Stimulated activated CD8-positive, alpha-beta memory T cell treated with anti-CD3 and anti-CD28 coated beads, Interleukin-2, amount 100 ng/mL, for 1 hour (primary cell): ENCODE measurements at places on chromosomes 2 and 18.

DNA sequence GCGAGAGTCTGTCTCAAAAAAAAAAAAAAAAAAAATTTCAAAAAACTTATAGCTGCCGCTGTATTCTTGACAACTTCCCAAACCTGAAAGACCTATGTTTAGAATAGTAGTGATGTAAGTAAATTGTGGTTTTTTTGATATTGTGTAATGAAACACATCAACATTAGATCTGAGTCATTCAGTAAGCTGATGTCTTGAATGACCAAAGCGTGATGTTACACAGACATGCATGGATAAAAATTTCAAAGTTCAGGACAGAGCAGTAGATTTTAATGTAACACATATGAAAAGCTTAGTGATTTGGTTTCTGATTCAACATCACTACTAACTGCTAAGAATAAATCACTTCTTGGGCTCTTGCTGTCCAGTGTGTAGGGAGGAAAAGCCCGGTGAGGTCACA is 69.3 kb upstream of the MEX3C start:
- DNase-seq = no peak

- no peak for DNase-seq
Measured at GRCh38 chr18:50189160-50189559, 5.8 kb downstream of the MYO5B start.

- DNase-seq = no peak
Measured at GRCh38 chr2:68594041-68594440, 49.3 kb upstream of the PROKR1 start.

- no peak for DNase-seq
Measured at GRCh38 chr18:3256693-3257626, 5.0 kb upstream of the MYL12B start.

- no peak for DNase-seq
Measured at GRCh38 chr2:218397820-218398436, 1.7 kb upstream of the CTDSP1 start.

DNA sequence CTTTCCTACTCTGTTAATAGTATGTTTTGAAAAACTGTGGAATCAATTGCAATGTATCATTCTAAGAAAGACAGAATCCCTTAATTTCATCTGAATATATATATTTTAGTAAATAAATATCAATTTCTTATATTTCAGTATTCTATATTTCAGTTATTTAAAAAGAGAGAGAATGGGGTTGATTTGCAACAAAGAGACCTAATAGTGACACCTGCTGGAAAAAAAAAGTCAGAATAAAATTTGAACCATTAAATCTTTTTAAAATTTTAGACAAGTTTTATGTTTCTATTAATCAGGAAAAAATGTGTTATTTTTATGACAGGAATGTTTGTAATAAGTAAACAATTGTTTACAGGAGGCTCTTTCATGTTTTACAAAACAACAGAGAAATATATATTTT is 20.7 kb upstream of the CCNT2 start:
- DNase-seq = no peak

DNA sequence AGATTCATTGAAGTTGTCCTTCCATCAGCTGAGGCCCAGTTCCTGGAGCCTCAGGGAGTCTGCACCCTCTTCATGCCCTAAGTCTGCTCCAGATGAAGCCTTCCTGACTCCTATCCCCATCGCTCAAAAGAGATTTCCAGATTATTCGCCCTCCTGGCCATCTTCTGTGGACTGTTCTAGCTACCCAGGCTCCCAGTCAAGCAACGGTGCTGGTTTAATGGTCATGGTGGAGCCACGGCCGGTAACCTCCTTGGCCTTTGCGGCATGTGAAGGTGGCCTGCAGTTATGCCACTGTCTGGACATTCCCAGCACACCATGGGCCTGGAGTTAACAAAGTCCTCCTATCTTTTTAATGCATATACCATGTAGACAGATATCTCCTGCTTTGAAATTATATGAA is 140.1 kb upstream of the ASB18 start:
- DNase-seq = no peak

GRCh38 chr18:75714766-75715165 is 287.3 kb upstream of the SMIM21 start:
- DNase-seq = no peak

- DNase-seq = no peak
Measured at GRCh38 chr2:64311948-64312621, 141.9 kb upstream of the LGALSL start.

GRCh38 chr2:227884511-227884947 is 13.1 kb downstream of the DAW1 start:
- peak; percentile 7 for DNase-seq
